Colonic mucosa (tissue), 4 donors: ENCODE measurements at places on chromosomes 11 and 22. TPM values are rescaled to one million over a fixed set of nuclear protein-coding genes. Genes with fewer than 3 reads are reported as not detected.
A peak's percentile ranks its signal among the peaks of the same experiment; 100 is the strongest.

DNA sequence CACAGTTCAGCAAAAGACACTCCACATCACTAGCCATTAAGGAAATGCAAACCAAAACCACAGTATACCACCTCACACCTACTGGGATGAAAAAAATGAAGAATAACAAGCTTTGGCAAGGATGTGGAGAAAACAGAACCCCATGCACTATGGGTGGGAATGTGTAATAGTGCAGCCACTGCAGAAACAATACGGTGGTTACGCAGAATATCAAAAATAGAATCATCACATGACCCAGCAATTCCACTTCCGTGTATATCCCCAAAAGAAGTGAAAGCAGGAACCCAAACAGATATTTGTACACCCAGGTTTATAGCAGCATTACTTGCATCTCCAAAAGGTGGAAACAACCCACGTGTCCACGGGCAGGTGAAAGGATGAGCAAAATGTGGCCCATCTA is 20.8 kb downstream of the CARS1 start:
- H3K4me3 ChIP-seq = no peak overlapping the region
- H3K4me1 ChIP-seq = no peaks in the 10 kb centered on the region
- H3K27ac ChIP-seq = no peak overlapping the region

DNA sequence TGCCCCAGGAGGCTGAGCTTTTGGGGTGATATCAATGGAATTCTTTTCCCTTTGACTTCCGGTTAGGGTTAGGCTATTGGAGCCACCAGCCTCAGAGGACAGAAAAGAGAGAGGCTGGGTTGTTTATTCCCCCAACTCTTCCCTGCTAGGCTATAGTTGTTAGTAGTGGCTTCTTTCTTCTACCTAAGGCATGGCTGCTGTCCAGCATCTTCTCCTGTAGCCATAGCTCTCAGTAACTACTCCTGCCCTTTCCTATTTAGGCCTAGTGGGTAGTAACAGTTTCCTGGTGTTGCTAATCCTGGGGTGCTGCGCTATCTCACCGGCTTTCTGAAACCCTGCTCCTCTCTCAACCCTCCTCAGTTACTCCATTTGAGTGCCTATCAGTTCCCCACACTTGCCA is 184.9 kb downstream of the TENM4 start:
- H3K4me1 ChIP-seq = no peaks in the 10 kb centered on the region
- H3K4me3 ChIP-seq = no peak overlapping the region
- no peaks in the 10 kb centered on the region for H3K27me3 ChIP-seq
- no peaks in the 10 kb centered on the region for H3K36me3 ChIP-seq

GRCh38 chr11:91850021-91850420 is 374.6 kb upstream of the FAT3 start:
- no peak overlapping the region for H3K4me3 ChIP-seq
- H3K36me3 ChIP-seq = no peaks in the 10 kb centered on the region
- no peaks in the 10 kb centered on the region for H3K4me1 ChIP-seq
- no peak for DNase-seq
- H3K27me3 ChIP-seq = no peaks in the 10 kb centered on the region

- H3K27ac ChIP-seq = no peak overlapping the region
- H3K36me3 ChIP-seq = no peaks in the 10 kb centered on the region
- no peaks in the 10 kb centered on the region for H3K27me3 ChIP-seq
- no peak for DNase-seq
- H3K4me1 ChIP-seq = no peaks in the 10 kb centered on the region
Observed at GRCh38 chr22:32991353-32992101, 66.7 kb downstream of the SYN3 start.

DNA sequence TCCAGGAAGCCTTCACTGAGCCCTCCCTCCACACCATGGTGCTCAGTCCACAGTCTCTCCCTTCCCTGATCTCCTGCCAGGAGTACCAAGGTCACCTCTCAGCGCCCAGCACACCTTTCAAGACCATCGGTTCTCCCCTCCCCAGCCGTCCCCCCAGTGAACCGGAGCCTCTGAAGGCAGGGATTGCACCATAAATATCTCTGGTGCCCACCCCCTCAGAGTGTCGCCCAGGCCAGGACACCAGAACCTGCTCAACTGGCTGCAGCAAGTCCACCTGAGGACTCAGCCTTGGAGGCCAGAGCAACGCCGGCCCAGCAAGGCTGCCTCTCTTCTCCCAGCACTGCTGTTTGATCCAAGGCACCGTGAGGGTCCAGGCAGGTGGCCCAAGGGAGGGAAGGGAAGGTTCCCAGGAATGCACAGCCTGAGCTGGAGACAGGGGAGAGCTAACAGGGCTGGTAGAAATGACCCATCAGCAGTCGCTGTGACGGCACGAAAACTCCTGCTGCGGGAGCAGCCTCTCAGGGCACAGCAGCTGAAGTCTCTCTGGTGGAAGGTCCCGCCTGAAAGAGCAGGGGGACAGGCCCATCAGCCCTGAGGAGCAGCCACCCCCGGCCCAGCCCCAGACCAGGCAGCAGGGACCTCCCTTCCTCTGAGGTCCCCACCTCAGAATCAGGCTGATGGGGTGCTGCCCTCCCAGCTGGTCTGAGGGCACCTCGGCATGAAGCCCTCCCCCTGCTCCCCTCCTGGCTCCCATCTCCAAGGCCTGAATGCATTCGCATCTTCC is 80.3 kb downstream of the BUD13 start:
- H3K27me3 ChIP-seq = no peaks in the 10 kb centered on the region
- no peak overlapping the region for H3K27ac ChIP-seq
- H3K36me3 ChIP-seq = no peaks in the 10 kb centered on the region
- H3K4me1 ChIP-seq = no peaks in the 10 kb centered on the region
- H3K4me3 ChIP-seq = no peak overlapping the region
- DNase-seq = no peak

- DNase-seq = peak; percentile 23
- no peaks in the 10 kb centered on the region for H3K4me1 ChIP-seq
- no peaks in the 10 kb centered on the region for H3K36me3 ChIP-seq
Observed at GRCh38 chr11:396511-396947, 2.5 kb downstream of the PKP3 start.

DNA sequence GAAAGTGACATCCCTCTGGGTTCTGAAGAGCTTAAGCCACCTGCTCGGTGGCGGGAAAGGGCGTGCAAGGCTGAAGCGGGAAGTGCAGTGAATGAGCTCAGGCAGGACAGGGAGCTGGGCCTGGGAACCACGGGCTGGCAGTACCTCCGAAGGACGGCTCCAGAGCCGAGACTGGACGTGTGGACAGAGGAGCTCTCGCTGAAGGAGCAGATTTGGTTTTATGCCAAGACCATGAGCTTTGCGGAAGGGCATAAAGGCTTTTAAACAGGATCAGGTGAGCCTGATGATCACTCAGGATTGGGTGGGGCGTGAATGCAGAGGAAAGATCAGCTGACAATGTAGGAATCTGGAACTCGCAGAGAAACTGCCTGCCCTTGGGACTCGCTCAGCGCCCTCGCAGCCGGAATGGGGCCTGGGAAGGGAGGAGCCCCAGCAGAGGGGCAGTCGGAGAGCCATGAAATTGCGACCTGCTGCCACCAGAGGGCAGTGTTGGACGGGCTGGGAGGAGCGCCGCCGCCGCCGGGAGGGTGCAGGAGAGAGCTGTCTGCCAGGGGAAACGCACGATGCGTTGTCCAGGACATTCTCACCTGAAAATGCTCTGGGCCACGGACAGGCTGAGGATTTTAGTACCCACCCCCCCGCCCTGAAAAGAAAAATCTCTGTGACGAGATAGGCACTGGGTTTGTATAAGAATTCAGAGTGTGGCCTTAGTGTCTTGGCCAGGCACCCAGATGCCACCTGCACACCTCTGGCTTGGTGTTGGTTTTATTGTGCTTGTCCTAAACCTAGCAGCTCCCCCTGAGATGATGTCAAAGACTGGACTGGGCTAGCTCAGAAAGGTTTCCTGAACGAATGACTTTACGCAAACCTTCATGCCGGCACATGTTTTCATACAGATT is 324.4 kb downstream of the NTM start:
- no peaks in the 10 kb centered on the region for H3K27me3 ChIP-seq
- H3K4me1 ChIP-seq = no peaks in the 10 kb centered on the region
- no peaks in the 10 kb centered on the region for H3K36me3 ChIP-seq

DNA sequence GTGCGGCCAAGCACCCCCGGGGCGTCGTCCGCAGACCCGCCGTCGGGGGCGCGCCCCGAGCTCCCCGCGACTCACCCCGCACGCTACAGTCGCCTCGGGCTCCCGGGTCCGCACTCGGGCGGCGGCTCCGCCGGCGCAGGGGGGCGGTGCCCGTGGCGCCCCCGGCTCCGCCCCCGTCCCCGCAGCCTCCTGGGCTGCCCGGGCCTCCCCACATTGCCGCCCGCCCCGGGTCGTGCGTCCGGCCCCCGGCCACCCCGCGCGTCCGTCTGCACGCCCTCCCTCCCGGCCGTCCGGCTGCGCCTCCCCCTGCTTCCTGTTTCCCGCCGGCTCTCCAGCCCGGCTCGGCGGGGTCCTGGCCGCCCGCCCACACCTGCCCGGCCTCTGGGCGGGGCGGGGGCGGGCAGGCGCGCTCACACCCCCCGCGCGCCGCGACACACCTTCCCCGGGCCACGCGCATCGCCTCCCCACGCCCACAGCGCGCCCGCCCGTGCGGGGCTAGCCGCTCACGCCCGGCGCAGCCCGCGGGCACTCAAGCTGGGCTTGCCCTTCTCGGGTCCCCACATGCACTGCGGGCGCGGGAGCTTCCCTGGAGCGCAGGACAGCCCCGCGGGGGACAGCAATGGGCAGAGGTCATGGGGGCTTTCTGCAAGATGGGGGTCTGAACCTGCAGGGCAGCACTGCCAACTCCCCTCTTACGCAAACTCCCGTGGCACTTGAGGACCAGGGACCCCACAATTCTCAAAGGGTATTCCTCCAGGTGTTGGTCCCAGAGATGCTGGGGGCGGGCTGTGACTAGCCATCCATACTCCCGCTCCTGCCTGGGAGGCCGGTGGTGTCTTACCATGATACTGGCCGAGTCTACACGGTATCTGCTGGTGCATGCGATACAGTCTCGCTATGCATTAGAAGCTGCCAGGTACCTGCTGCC is at the start of gene CARD10:
Gene CARD10 (minus strand): TSS at position 148 of the 928 bp plus-strand sequence. CDS start 215 bp downstream, outside the sequence.
- H3K27ac ChIP-seq = peak within 1 kb of the TSS; percentile 81
- peak; percentile 62 for DNase-seq
- peaks cover 11% of the 10 kb centered on the region for H3K4me1 ChIP-seq
- H3K4me3 ChIP-seq = peak within 1 kb of the TSS; percentile 90
- H3K27me3 ChIP-seq = no peaks in the 10 kb centered on the region

GRCh38 chr11:84740050-84740449 is 887.1 kb downstream of the DLG2 start:
- no peaks in the 10 kb centered on the region for H3K27me3 ChIP-seq
- DNase-seq = no peak
- H3K27ac ChIP-seq = no peak overlapping the region
- H3K4me3 ChIP-seq = no peak overlapping the region
- H3K36me3 ChIP-seq = no peaks in the 10 kb centered on the region

- no peaks in the 10 kb centered on the region for H3K36me3 ChIP-seq
- H3K4me1 ChIP-seq = no peaks in the 10 kb centered on the region
- DNase-seq = no peak
- H3K4me3 ChIP-seq = no peak overlapping the region
Observed at GRCh38 chr11:76160856-76161255, 45.4 kb downstream of the WNT11 start.

GRCh38 chr11:116993599-116993998 is 104.6 kb downstream of the SIK3 start:
- no peaks in the 10 kb centered on the region for H3K4me1 ChIP-seq
- H3K36me3 ChIP-seq = no peaks in the 10 kb centered on the region
- H3K4me3 ChIP-seq = no peak overlapping the region

- no peak overlapping the region for H3K27ac ChIP-seq
- H3K27me3 ChIP-seq = no peaks in the 10 kb centered on the region
- DNase-seq = no peak
- no peaks in the 10 kb centered on the region for H3K4me1 ChIP-seq
- no peaks in the 10 kb centered on the region for H3K36me3 ChIP-seq
- no peak overlapping the region for H3K4me3 ChIP-seq
Observed at GRCh38 chr11:79017811-79018210, 423.0 kb downstream of the TENM4 start.

GRCh38 chr22:48477031-48477721 is 1350.5 kb downstream of the BRD1 start:
- no peak for DNase-seq
- no peaks in the 10 kb centered on the region for H3K4me1 ChIP-seq

DNA sequence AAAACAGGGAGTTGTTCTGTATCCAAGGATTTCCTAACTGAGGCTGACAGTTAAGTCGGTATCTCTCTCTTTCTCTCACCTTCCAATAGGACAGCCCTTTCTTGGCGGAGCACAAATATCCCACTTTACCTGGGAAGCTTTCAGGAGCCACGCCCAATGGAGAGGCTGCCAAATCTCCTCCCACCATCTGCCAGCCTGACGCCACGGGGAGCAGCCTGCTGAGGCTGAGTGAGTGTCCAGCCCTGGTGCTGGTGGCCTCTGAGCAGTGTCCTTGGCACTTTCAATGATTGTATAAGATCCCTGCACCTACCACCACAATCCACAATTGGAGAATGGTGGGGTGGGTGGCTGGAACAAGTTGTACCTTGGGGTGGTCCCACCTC is 33.7 kb downstream of the CYB5R2 start:
- no peak overlapping the region for H3K4me3 ChIP-seq
- peak; percentile 88 for DNase-seq
- H3K27me3 ChIP-seq = no peaks in the 10 kb centered on the region
- H3K4me1 ChIP-seq = peaks cover 14% of the 10 kb centered on the region

DNA sequence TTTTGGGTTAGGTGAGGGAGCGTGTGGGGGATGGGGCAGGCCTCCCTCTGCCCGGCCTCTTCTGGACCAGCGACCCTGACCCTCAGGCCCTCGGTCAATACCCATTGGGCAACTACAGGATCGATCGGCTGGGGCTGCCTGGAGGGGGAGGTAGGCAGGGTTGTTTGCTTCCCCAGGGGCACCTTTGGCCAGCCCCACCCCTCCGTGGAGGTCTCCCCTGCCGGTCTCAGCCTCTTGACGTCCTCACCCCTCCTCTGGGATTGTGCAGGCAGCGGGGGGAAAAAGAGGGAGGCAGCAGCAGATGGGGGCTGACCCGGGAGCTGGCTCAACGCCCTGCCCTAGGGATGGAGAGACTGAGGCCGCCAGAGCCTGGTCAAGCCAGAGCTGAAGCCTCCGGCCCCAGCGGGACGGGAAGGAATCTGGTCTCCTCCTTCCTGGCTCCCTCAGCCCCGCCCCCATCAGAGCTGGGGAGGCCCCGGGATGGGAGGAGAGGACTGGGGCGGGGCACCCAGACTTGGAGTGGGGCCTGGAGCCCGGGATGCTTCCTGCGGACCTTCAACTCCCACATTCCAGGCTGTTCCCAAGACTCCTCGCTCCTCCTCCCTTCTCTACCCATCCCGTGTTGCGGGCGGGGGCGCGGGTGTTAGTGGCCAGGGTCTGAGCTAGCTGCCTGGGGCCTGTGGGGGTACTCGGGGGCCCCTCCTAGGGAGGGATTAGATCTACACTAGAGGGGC is 14.4 kb upstream of the CDC42EP1 start:
- H3K4me1 ChIP-seq = peaks cover 20% of the 10 kb centered on the region
- no peaks in the 10 kb centered on the region for H3K36me3 ChIP-seq
- peak overlapping the region; percentile 77 for H3K27ac ChIP-seq
- no peak overlapping the region for H3K4me3 ChIP-seq
- H3K27me3 ChIP-seq = no peaks in the 10 kb centered on the region

The TUB gene
- 1.2 TPM for total RNA-seq

The HORMAD2 gene
- total RNA-seq = not detected

The CCDC81 gene
- total RNA-seq = 0.32 TPM

The ALDH3B2 gene
- 0.89 TPM for total RNA-seq
